ENCODE measurements at places on chromosomes 13 and 19.

DNA sequence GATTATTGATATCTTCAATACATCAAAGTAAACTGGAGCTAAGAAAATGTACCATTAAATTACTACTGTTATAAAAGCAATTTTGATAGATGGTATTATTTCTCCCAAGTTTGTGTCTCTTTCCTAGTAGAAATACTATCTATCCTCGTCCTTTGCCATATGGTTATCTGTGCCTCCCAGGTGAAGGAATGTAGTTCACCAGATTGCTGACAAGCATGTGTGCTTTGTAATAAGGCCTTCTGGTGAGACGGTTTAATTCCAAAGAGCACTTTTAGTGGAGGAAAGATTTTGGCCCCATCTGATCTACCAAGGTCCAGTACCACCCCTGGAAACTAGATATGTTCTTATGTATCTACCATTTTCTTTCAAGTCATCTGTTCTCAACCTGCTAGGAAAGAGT lies 243.6 kb downstream of the DLEU7 start:
- peak; percentile 12 for DNase-seq

DNA sequence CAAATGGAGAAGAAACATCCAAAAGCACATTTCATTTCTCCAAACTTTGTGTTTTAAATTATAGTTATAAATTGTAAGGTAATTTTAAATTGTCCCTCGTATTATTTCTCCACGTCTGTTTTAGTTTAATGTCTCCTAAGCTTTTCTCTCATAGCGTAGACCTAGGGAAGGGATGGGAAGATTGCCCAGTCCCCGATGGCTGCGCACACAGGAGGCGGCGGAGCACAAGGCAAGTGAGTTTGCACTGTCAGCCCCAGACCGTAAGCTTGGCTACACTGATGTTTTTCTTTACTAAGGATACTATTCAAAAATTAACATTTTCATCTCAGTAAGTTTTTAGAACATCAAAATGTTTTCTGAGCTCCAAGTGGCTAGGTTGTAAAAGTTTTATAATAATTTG lies 72.3 kb downstream of the GPR12 start:
- DNase-seq = no peak

DNA sequence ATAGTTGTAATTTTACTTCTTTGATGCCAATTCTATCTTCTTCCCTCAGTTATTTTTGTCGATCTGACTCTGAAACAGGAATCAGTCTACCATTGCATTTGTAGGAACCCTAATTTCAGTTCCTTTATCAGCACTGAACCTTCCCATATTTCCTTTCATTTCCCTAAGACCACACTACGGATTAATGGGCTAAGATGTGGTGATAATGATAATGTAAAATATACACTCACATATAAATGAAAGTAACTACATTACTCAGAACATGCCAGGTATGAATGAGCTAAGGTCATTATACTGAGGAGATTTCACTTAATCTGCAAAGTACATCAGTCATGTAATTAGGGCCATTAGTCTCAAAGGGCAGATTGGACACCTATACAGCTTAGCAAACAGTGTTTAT lies 60.2 kb upstream of the RFC3 start:
- DNase-seq = no peak

- DNase-seq = no peak
Observed at GRCh38 chr13:37934339-37935191, 65.0 kb upstream of the TRPC4 start.

DNA sequence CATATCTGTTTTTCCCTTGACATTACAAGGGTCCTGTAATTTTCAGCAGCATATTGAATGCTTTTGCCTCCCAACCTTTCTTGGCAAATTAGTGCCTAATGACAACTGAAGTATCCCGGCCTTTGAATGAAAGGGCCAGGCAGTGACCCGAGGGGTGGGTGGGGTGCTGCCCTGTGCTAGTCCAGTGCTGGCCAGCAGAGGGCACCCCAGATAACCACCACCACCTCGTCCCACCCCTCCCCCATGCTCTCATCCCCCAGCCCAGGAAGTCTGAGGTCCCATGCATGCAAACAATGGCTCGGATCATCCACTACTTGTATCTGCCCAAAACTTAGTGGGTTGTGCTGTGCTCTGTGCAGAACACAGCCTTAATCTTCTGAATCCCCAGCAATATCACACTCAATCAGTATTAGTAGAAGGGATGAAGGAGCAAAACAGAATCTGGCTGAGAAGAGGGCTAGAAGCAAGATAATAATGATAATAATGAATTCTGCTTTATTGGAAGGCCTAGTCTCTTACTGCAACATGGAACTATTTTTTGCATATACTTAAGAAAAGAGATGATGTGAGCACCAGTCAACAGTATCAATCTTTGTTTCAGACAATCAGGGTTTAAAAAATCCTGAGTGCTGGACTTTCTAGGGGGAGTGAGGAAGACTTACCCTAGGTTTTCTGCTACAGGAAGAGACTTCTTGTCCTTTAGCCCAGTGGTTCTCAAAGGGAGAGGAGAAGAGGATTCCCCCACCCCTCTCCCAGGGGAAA lies 3.8 kb downstream of the ATP12A start:
- no peak for DNase-seq

- no peak for DNase-seq
Observed at GRCh38 chr13:77893066-77893465, 25.6 kb downstream of the EDNRB start.

- DNase-seq = no peak
Observed at GRCh38 chr13:30442926-30443325, 20.6 kb downstream of the UBE2L5 start.

GRCh38 chr13:61954092-61954491 lies 538.4 kb upstream of the PCDH20 start:
- no peak for DNase-seq

GRCh38 chr13:31468114-31468902 lies 268.5 kb downstream of the B3GLCT start:
- no peak for DNase-seq

GRCh38 chr13:84997858-84998257 lies 801.4 kb downstream of the SLITRK6 start:
- no peak for DNase-seq

- DNase-seq = no peak
Observed at GRCh38 chr13:95033890-95034289, 267.4 kb downstream of the ABCC4 start.

GRCh38 chr13:86581706-86582105 lies 782.5 kb upstream of the SLITRK6 start:
- no peak for DNase-seq

DNA sequence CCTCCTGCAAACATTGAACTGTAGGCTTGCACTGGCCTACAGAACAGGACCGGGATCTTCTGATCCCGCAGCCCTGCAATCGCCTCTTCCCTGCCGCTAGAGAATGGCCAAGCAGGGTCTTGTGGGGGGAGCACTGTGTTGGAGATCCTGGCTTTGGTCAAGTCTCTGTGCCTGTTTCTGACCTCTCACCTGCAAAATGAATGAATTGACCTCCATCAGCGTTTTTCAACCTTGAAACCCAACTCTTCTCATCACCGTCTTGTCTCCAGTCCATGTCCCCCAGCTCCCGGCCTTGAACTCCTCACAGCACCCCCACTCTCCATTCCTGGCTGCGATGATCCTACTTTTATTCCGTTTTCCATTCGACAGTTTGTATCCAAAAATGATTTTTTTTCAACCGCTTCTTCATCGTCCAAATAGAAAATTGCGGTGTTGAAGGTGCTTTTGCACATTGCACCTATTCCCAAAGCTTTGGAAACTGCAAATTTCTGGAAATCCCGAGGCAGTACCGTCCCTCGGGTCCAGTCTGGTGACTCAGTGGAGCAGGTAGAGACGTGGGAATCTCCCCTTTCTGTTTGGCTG lies 2.0 kb downstream of the MYO9B start:
- DNase-seq = no peak

DNA sequence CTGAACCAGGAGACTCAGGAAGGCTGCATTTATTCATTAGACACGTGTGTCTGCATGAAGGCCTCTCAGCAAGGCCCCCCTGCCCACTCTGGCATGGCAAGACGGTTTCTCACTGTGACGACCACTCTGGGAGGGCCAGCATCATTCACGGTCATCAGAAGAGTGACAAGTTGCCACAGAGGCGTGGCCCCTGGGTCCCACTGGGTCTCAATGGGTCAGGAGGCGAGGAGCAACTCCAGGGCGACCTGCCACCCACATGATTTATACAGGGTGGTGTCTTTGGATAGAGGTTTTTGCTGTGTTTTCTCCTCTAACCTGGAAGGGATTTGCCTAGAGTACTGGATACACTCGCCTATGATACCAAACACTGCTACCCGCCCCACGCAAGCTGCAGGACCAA lies 60.7 kb downstream of the KLF2 start:
- no peak for DNase-seq

- no peak for DNase-seq
Observed at GRCh38 chr13:48775804-48776203, 122.1 kb downstream of the CYSLTR2 start.

- no peak for DNase-seq
Observed at GRCh38 chr19:3977242-3978143, 6.6 kb upstream of the DAPK3 start.

DNA sequence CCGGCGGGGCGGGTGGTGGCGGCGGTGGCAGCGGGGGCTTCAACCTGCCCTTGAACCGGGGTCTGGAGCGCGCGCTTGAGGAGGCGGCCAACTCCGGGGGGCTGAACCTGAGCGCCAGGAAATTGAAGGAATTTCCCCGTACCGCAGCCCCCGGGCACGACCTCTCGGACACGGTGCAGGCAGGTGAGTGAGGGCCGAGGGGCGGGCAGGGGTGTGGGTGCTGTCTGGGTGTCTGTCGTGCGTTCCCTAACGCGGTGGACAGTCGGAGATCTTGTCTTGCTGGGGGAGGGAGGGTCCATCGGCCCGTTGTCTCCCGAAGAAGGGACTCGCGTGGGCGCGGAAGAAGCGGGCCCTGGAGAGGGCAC lies 533 bp downstream of the LRCH1 start:
- DNase-seq = no peak

DNA sequence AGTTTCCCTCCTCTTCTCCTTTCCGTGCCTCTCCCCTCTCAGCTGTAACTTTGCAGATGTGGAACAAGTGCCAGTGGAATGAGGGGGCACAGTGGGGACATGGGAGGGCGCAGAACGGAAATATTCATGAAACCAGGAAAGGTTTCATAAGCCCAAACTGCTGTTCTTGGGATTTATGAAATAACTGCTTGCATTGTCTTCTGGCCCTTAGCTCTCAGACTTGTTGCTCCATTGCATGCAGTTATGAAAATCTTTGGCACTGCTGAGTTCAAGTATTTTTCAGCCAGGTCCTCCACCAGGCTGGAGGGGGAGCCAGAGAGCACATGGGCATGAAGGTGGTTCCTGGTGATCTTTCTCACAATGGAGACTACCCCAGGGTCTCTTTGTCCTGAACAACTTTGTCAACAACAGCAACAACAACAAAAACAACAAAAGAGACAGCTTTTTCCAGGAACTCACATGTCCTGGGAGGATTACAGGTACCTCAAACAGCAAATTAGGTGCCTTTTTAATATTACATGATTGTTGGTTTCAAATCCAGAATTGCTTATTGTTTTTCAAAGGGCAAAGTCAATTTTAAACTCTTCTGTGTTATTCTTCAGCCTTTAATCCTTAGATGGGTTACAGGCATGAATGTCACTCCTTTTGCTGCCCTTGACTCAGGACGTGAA lies 1.5 kb downstream of the RGCC start:
- DNase-seq = no peak

- DNase-seq = no peak
Observed at GRCh38 chr13:55155046-55155445, 1985.7 kb upstream of the PRR20A start.

DNA sequence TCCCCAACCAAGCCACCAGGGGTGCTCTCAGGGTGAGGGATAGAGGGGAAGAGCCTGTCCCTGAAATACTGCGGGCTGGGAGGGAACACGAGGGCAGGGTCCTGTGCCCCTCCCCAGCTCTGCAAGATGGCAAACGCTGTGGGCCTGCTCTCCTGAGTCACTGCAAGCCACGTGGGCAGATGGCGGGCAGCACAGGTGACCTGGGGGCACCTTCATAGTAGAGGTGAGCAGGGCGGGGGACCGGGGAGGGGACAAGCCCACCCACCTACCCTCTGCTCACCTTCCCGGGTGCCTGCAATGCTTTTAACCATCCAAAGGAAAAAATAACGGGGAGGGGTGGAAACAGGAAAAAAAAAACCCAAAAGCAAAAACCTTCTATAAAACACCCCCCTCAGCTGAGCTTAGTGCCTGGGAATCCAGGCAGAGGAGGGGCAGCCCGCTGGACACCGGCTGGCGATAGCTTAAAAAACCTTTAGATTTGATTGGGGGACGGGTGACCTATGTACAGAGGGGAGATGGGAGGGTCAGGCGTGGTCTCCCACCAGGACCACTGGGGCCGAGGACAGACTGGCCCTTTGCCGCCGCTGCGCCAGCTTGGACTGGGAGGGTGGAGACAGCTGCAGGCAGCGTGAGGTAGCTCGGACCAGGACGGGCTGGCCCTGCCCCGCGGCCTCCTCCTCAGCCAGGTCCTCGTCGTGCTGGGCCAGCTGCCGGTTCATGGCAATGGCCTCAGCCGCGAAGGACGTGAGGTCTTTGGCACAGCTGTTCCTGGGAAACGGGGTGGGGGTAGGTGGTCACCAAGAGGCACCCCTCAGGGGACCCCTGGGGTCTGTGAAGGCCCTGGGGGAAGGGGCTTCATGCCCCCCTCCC lies 11.7 kb downstream of the MKNK2 start:
- DNase-seq = no peak

- no peak for DNase-seq
Observed at GRCh38 chr19:29510701-29511265, 15.0 kb upstream of the VSTM2B start.

- DNase-seq = no peak
Observed at GRCh38 chr13:65143920-65144319, 2086.2 kb downstream of the PCDH9 start.

GRCh38 chr19:21126078-21126477 lies 15.8 kb upstream of the ZNF431 start:
- no peak for DNase-seq

- DNase-seq = no peak
Observed at GRCh38 chr19:56026769-56027168, 40.2 kb downstream of the NLRP5 start.

- DNase-seq = no peak
Observed at GRCh38 chr13:27622102-27622820, 569 bp downstream of the POLR1D start.

- no peak for DNase-seq
Observed at GRCh38 chr19:4014541-4015491, 7.3 kb downstream of the PIAS4 start.

GRCh38 chr13:98315902-98316301 lies 138.8 kb upstream of the RNF113B start:
- no peak for DNase-seq

GRCh38 chr13:78540058-78540457 lies 63.3 kb downstream of the POU4F1 start:
- DNase-seq = no peak

DNA sequence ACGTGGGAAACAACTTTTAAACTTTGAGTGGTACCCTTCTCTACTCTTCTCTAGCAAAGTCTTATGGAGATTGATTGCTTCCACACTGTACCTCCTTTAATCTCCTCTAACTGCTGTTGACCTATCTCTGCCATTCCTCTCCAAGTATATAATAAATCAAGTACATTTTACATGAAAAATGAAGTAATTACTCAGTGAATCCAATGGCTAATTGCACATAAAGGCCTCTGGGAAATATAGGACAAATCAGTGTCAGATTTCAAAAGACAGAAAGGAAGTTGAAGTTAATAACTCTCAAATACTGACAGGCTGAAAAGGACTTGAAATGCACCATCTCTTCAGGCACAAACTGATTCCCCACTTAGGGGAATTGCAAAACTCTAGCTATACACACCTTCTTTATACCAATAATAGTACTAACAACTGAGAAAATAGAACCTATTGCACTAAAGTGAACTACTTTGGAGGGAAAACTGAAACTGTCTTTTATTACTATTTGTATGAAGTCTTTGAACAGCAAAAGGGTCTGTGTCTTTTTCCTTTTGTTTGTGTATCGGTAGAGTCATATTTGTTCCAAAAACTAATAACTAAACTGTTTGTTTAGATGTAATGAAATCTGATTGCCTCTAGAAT lies 701.1 kb downstream of the PCDH9 start:
- DNase-seq = no peak

Data from cerebellar nuclear complex (tissue), 1 donor.